CD4-positive, alpha-beta T cell treated with Interleukin-6 at 100 ng/mL for 8 hours (primary cell): ENCODE measurements at places on chromosomes 7 and 10.

DNA sequence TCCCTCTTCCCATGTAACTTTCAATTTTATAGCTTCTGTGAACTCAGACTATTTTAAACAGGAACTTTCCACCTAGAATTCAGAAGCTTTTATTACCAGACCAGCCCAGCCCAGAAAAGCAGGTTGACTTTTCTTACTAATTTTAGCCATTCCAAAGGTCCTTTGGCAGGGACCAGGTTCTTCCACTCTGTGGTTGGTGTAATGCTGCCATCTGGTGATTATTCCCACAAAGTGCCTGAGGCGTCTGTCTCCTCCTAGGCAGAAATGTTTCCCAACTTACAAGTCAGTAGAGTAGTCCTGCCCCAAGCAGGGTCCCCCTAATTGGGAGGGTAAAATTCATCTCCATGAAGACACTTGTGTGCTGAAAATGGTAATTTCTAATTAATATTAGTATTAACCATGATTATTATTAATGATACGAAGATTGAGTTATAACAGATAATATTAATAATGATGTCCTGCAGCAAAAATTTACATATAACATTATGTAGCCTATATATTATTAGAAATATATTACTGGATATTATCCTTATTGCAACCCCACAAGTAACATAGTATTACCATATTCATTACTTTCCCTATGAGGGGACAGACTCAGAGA, 53.0 kb upstream of the PPP1R17 start:
- DNase-seq, result no peak

DNA sequence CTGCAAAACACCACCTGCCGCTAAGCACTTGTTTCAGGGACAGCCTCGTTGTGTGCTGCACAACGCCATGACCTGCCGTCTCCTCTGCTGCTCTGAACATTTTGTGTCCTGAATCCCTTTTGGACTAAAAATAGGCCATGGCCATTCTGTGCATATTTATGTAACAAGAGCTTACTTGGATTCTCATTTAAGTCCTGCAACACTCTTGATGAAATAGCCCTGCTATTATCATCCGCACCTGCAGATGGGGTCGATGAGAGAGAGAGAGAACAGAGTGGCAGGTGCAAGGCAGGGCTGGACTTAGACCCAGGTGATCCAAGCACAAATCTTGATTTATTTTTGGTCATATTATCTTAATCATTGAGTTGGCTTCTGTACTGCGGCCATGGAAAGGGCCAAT, 121.2 kb upstream of the PRKCQ start:
- no peak for DNase-seq

DNA sequence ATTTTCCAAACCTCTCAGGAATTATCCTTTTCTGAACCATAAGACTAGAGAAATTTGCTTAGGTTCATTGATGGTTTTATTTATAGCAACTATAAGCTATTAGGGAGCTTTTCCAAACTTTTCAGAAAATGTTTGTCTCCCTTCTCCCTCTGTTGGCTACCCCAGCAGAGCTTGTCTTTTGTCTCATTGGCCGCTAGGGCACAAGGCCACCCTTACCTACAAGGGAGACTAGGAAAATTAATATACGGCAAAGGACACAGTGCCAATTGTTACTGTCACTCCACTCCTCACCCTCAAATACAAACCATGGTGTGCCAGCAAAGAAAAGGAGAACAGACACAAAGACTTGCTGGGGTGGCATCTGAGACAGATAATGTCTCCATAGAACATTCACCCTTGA, 471.4 kb downstream of the XPNPEP1 start:
- DNase-seq, result no peak

GRCh38 chr10:71075759-71076472, 136.5 kb upstream of the UNC5B start:
- no peak for DNase-seq

DNA sequence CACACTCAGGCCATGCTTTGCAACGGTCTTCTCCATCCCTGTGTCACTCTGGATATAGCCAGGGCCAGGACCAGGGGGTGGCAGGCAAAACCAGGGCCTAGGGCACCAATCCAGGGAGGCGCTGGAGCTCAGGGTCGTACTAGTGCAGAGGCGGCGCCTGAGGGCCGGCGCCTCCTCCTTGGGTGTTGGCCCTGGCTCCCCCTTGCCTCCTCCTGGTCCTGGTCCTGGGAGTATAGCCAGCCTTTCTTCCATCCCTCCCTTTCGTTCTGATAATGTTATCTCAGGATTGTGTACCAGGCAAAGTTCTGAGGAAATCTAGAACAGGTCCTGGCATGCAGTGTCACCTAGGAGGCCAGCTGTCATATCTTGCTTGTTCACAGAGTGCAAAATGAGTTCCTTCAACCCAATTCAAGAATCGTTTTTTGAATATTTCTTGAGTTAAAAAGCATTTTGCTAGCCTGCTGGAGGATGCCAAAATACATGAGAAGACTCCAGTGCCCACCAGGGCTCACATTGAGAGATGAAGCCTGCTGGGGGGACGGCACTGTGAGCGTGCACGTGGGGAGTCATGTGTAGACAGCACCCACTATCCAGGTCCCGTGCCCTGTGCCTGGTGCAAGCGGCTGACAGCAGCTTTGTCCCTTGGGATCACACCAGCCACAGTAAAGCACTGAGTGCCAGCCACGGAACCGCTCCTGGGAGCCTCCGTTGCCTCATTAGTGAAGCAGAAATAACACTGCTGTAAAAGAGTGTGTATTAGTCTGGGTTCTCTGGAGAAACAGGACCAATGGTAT, 106.9 kb upstream of the C7orf33 start:
- DNase-seq, result no peak
